Uterus (tissue), 4 donors: ENCODE measurements at places on chromosomes 12 and 14. TPM values are rescaled to one million over a fixed set of nuclear protein-coding genes. Genes with fewer than 3 reads are reported as not detected.

DHRS2 gene
- total RNA-seq: not detected

CPSF6 gene
- 27.7 TPM for total RNA-seq

RNF212B gene
- not detected for total RNA-seq

TMCC3 gene
- 47.3 TPM for total RNA-seq

LEMD3 gene
- total RNA-seq: 75.9 TPM
